Epithelial cell of proximal tubule (primary cell): ENCODE measurements at places on chromosomes 5 and 9.

DNA sequence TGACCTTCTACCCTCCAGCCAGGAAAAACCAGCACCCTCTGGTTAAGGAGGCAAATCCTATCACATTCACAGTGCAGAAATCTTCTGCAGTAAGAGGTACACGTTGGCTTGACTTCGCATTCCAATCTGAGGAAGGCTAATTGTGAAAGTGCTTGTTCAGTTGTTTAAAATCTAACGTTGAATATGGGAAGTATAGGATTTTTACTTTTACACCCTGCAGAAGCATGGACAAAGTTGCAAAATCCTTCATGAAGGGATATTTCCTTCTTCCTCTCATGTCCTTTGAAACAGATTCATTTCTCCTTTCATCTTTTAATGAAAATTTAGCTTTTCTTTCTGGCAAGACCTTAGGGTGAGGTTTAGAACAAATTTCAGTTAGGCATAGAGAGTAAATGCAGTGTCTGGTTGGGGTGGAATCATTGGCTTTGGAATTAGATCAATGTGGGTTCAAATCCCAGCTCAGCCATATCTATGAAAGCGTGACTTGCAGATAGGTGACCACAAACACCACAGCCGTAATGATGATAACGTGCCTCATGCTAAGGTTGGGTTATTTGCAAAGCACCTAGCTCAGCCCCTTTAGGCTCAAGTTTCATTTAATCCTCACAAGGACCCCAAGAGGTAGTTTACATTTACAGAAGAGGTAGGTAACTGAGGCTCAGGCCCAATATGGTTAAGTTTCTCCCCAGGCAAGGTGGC, 42.2 kb upstream of the C5orf58 start:
- no peak for DNase-seq

DNA sequence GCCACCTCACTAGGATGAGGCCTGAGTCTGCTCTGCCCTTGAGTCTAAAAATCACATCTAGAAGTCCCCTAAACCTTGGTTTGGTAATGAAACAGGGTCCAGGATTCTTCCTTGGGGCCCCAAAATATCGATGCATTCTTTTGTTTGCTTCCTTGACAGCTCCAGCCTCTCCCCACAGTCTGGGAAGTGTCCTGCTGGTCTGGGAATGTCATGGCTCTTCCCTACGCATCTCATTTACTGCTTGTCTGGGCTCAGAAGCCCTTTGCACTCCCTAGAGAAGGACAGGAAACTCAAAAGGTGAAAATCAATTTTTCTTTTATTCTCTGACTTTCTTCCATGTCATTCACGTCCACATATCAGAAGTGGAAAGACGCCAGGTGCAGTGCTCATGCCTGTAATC, 115.8 kb downstream of the DRD1 start:
- DNase-seq, result no peak

- DNase-seq, result no peak
These were observed 468.9 kb downstream of the ACTL7B start for GRCh38 chr9:108386859-108387384.

DNA sequence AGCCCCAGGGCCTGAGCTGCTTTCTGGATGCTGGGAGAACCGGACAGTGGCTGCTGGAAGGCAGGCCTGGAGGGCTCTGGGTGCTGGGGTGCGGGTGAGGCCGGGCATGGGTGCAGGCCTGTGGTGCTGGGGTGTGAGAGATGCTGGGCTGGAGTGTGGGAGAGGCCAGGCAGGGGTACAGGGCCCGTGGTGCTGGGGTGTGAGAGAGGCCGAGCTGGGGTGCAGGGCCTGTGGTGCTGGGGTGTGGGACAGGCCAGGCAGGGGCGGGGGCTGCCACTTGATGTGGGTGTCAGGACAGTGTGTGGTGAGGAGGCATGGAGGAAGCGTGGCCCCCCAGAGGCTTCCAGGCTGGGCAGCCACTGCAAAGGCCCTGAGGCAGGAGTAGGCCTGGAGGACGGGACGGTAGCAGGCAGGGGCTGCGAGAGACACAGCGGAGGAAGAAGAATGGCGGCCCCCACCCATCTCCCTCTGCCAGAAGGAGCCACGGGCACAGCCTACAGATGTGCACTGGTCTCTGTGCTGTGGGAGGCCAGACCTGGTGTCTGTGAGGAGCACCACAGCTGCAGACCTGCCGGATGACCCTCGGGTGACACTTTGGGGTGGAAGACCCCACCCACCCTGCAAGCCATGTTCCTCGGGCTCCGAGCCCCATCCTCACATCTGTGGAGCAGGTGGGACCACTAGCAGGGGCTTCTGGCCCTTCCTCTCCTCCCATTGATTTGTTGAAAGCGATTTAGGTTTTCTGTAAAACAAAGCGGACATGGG, 9.3 kb downstream of the NKD2 start:
- no peak for DNase-seq

DNA sequence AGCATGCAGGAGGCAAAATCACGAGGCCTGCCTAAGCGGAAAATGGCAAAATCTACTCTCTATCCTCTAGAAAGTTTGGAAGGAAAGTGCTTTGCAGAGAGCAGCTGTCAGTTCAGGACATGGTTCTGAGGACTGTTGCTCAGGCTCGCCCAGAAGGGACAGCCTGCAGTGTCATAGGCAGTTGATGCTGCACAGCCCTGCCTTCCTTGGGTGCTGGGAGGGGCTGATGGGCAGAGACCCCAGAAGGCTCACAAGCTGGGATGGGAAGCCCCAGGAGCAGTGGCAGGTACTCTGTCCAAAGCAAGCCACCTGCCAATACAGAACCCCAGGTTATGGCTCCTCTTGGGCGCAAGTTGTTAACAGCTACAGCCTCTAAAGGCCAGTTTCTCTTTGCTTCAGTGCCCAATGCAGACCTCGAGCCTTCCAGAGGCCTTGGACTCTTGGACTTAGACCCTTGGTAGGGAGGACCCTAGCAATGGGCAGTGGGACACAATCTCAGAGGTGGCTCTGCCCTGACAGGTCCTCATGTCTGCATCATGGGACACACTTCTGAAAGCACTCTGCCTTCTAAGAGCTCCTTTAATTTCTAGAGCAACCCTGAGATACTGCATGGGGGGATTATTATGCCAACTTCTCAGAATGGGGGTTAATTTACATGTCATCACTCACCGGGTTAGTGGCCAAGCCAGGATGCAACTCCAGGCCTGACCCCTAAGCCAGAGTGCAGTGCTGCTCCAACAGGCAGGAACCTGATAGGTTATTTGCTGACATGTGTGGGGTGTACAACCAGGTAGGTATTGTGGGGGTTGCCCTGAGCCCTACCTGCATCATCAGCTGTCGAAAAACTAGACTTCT, 57.1 kb downstream of the MACROH2A1 start:
- no peak for DNase-seq

DNA sequence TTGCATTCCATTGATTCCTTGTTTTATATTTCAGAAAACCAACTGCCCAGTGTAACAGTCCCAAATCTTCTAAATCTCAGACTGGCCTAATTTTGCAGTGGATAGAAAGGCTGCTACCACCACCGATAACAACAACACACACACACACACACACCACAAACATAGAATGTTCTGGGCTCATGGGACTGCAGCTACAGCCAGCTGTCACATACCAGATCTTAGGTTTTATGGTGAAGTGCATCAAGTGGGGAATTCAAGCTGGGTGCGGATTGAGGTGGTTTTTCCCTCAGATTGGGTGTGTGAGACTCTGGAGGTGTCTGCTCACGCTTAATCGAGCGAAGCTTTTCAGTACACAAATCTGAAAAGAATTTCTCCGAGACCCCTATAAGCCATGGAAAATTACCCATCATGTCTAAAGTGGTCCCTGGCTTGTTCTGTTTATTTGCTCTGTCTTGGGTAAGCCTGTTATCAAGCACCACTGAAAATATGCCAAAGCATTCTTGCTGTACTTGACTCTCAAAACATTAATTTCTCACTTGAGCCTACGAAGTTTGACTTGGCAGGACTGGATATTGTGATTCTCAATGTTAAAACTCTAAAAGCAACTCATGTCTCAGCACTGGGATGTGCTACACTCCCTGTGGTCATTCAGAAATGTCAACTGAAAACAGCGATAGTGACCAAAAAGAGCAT, 71.1 kb downstream of the ALDH7A1 start:
- no peak for DNase-seq

DNA sequence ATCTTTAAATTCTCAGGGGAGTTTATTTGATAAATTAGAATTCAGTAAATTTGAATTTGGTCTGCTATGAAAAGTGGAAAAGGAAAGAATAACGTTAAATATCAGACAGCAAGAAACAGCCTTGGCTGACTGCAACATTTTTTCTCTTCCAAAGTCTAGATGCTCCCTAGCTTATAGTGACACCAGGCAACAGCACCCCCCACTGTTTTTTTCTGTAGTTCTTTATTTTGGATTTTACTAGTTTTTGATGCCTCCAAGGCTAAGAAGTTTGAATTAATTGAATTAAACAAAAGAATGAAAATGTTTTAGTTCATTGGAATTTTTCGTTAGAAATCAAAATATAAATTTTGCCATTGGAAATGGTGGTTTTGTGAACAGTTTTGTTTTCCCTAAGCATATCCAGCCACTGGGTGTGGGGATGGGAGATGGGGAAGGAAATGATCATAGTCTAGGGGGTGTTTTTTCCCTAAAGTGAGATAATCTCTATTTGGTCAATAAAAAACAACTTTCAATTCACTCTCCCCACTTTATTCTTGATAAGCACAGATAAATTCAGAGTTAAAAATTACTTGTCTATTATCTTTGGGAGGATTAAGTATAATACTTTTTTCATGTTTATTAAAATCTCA, 199.3 kb upstream of the CD180 start:
- no peak for DNase-seq

DNA sequence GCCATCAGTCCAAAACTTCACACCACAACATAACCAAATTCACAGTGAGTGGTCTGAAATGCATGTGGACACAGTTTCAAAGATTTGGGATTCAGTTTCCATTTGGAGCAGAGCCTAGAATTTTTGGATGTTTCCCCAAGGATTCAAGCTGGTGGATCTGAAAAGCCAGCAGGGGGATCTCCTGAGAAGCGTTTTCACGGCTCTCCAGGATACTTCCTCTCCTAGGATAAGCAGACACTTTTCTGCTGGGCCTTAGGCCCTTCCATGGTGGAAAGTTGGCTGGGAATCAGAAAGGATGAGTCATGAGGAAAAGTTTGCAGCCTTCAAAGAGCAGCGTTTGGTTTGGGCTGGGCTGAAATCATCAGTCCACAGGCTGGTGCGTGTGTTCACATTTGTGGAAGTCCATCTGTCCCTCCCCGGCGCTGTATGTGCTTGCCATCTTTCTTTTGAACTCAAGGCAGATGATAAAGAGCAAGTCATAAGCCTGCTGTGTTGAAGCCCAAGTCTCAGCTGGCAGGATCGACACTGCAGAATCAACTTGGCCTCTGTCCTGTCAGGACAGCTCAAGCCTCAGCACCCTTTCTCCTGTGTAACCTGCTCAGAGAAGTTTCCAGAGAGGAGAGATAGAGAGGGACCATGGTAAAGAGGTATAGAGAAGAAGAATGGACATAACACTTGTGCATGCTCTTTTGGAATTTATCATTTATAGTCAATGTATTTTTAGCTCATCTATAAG, 152.6 kb upstream of the MSX2 start:
- peak; percentile 57 for DNase-seq

DNA sequence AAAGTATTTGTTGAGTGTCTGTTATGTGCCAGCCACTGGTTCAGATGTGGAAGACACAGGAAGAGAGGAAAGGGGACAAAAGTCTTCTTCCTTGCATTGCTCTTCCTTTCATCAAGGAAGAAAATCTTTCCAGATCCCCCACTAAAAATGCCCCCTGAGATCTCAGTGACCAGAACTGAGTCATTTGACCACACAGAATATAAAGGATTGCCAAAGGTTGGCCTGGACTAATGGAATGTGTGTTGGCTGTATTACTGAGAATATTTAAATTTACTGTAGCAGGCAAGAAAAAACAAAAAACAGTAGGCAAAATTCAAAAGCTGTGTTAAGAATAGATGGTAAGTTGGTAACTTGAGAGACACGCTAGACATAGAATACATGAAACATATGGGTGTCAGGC, 10.0 kb upstream of the SEPTIN8 start:
- no peak for DNase-seq

GRCh38 chr9:14812806-14813205, 90.3 kb upstream of the CER1 start:
- no peak for DNase-seq

DNA sequence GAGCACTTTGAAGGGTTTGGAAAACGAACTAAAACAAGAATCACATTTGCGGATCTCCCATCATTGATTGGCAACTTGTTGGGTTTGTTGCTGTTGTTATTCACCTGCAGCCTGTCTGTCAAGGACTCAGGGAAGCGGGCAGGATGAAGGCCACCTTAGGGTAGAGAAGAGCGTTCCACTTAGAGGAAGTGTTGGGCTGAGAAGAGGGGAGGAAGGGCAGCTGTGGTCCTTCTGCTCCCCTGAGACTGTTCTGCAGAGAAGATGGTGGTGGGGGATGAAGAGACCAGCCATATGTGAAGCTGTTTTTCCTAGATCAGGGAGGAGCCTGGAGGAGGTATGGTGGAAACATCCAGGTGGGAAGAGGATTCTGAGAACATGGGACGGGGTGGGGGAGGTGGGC, 70.6 kb upstream of the CPEB4 start:
- no peak for DNase-seq

GRCh38 chr9:14029806-14030374, 284.1 kb downstream of the NFIB start:
- no peak for DNase-seq

GRCh38 chr5:142602720-142603245, 83.1 kb downstream of the FGF1 start:
- DNase-seq, result no peak

GRCh38 chr5:125491986-125492492, 745.6 kb upstream of the ZNF608 start:
- DNase-seq, result no peak

DNA sequence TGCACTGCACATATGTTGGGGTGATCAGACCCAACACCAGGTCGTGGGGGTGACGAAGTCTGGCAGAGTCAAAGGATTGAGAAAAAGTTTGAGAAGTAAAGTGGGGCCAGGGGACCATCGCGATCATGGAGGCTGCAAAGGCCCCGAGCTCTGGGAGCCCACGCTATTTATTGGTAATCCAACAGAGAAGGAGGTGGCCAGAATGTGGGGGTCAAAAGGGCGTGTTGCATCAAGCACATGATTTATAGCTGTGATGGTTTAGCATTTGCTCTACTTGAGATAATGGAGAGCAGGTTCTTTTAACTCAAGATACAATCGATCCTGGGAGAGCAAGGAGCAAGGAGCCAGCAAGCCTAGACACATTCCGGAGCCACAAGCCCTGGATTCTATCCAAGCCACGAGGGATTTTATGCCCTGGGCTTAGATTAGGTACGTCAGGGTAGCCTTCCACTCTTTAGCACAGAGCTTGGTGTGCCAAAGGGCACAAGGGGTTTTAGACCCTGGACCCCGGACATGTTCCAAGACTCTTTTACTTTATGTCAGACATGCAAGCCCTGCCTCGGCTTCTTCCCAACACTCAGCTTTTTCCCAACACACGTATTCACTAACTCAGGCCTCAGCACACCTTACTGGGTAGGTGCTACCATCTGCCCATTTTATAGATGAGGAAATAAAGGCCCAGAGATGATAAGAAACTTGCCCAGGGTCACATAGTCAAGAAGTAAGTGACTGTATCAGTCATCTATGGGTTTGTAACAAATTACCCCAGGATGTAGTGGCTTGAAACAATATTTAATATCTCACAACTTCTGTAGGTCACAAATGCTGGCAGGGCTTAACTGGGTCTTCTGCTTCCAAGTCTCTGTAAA, 39.5 kb downstream of the NSUN2 start:
- DNase-seq, result no peak
